ENCODE measurements at places on chromosomes 11 and 22.

DNA sequence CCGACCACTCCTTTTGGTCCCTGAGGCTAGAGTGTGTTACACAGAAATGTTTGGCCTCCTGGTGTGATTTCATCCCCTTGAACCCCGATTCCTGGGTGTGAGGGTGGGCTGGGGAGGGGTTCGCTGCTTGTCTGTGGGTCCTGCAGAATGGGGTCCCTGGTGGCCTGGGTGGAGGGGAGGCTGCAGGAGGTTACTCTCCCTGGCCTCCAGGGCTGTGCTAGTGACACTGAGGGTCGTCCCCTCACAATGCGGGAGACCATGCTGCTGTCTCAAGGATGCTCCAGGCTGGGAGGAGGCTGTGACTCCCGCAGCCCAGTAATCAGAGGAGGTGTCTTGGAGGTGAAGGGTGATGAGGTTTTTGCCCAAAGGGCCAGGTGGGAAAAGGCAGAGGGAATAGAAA, 17.0 kb upstream of the OMP start:
- no peak for DNase-seq

DNA sequence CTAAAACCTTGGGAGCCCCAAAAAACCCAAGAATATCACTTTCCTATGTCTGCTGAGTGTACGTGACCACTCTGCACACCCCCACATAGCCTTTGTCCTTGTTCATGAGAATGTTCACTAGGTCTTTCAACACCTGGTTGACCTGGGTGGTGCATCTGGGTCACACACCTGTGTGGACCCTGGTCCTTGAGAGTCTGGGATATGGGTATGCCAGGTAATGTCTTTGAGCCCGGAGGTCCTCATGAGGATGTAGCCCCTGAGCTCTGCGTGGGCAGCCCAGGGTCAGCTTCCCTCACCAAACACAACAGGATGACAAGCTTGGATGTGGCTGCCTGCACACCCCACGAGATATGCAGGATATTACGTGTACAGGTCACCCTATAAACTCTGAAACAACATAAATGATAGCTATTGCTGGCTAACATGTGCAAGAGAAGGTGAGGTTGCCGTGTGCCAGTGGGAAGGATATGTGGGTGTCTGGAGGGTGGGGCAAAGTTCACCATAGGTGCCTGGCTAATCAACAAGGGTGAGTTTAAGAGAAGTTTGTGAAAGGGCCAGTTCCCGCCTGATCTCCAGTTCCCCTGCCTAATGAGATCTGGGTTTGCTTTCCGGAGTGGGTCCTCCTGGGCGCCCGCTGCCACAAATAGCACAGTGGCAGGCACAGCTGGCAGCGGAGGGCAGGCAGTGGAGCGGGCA, 1.4 kb upstream of the PPARA start:
- DNase-seq = peak; percentile 68

DNA sequence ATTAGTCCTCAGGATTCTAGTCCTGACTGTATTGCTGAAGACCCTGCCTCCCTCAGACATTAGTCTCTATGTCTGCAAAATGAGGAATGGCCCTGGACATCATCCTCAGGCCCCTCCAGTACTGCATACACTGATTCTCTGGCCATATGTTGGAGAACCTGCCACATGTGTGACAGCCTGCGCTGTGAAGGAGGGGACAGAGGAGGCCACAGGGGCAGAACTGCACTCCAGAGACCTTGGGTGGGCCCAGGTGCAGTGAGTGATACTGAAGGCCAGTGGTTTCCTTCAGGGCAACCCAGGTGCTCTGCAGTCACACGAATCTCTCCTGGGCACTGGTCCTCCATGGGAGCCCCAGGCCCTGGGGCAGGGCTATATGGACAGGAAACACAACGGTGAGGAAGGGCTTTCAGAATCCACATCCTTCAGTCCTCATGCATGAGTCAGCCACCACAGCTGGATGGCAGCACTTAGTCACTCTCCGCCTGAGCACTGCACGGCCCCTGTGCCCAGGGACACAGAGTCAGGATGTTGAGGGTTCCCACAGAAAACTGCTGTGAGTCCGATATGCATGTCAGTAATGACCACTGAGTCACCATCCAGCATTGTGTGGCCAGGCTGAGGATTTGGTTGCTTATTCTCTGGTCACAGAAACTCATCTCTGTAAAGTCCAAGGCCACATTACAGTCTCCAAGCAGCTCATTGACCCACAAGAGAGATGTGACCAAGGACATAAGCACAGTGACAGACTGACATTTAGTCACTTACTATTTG, 39.7 kb downstream of the ME3 start:
- DNase-seq = no peak

- DNase-seq = peak; percentile 66
Measured at GRCh38 chr11:58567889-58568512, 7.7 kb downstream of the LPXN start.

- no peak for DNase-seq
Measured at GRCh38 chr11:72750556-72751115, 1.6 kb downstream of the ARAP1 start.

DNA sequence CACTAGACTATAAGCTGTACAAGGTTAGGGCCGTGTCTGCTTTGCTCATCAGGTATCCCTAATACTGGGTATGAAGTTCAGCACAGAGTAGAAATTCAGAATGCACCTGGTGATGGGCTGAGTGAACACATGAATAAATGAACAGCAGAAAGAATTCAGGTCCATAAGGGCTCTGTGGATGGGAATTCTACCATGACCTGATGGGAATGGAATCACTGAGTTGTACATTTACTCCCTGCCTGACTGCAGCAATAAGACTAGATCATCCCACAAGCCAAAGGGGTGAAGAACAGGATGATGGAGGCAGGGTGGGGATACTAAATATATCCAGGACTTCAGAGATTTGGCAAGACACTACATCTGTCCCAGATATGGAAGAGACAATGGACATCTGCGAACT, 86.5 kb upstream of the CSNK2A3 start:
- no peak for DNase-seq

DNA sequence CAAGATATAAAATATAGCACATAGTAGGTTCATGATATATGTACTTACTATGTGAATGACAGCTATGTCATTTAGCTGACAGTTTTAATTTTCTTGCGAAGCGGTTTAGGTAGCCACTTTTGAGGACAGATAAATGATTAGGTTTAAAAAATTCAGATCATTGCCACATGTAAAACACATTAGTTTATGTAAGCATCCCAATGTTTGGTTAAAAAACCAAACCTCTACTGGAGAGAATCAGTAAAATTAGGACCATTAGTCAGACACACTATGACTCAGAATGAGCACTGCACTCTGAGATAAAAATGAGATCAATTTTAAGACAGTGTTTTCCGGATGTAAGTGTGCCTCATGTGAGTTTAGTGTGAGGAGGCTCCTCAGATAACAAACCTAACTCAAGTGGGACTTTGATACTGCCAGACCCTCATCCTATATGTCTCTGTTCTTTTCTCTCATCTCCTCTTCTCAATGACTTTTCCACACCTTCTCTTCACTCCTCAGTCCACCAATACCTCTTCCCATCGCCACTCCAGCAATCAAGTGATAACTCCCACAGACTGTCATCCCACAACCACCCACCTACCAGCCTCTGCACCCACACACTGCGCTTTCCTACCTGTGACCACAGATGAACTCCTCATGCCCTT, 6.8 kb upstream of the OR2AT4 start:
- DNase-seq = no peak

GRCh38 chr22:43343262-43343669, at the start of gene SCUBE1:
SCUBE1 (minus strand) TSS chr22:43343372; CDS start chr22:43343261, 111 bp downstream.
- peak; percentile 48 for DNase-seq

DNA sequence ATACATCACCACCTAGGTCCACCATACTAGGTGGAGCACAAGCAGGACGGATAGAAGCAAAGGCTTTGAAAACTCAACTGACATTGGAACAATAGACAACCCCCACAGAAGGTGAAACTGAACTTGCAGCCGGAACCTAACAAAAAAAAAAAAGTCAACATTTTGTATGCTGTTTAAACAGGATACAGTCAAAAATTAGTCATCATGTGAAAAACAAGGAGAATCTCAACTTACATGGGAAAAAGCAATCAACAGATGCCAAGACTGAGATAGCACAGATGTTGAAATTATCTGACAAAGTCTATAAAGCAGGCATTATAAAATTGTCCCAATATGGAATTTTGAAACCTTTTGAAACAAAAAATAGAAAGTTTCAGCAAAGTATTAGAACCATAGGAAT, 123.8 kb downstream of the RAB38 start:
- no peak for DNase-seq

GRCh38 chr22:29788339-29789279, 21.4 kb downstream of the UQCR10 start:
- DNase-seq = no peak

GRCh38 chr11:120334894-120335462, 1.2 kb upstream of the ARHGEF12 start:
- DNase-seq = peak; percentile 90

GRCh38 chr11:59787816-59788215, 22.8 kb downstream of the MRPL16 start:
- no peak for DNase-seq

DNA sequence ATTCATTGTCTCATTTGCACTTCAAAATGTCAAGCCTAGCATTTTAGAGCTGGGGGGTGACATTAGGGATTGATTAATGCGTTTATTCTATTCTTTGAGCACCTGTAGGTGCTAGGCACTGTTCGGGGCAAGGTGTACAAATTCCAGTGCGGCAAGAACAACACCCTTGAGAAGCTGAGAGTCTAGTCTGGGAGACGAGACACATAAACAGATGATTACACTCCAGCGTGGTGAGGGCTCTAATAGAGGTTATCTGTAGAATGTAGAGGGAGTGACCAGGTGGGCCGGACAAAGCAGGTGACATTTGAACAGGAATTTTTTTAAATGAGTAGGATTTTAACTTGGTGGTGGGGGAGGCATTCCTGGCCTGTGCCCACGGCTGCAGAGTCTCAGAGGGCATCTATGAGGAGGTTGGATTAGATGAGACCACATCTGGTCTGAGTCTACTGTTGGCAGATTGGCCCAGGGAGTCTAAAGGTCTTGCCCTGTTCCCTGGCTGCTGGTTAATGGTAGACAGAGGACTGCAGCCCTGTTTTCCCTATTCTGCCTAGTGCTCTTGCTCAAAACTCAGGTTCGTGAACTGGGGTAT, 970 bp downstream of the CAT start:
- peak; percentile 43 for DNase-seq

- peak; percentile 36 for DNase-seq
Measured at GRCh38 chr11:61890529-61891330, 615 bp downstream of the FADS3 start.

GRCh38 chr11:10522276-10522675, 18.7 kb downstream of the RNF141 start:
- DNase-seq = no peak

GRCh38 chr11:12137938-12138731, 27.7 kb downstream of the MICAL2 start:
- no peak for DNase-seq
